ENCODE measurements at places on chromosomes 7 and 10. TPM values are rescaled to one million over a fixed set of nuclear protein-coding genes. Genes with fewer than 3 reads are reported as not detected.

Gene FRMPD2
- 0.45 TPM for polyA plus RNA-seq

Gene AKR1C3
- polyA plus RNA-seq: 532 TPM

Gene PTPRE
- polyA plus RNA-seq: 0.01 TPM

Gene EIF5AL1
- polyA plus RNA-seq: 0.50 TPM

Gene PPP3CB
- polyA plus RNA-seq: 11.4 TPM

Gene FRAT1
- 1.7 TPM for polyA plus RNA-seq

Gene DDX21
- polyA plus RNA-seq: 52.5 TPM

Gene MUC3A
- 0.01 TPM for polyA plus RNA-seq

Gene CYP3A7
- 5.7 TPM for polyA plus RNA-seq

Gene ZNF503
- 4.0 TPM for polyA plus RNA-seq

Gene ABCA13
- polyA plus RNA-seq: not detected

Gene SOSTDC1
- not detected for polyA plus RNA-seq

Gene NUPR2
- not detected for polyA plus RNA-seq

Gene BET1
- 33.7 TPM for polyA plus RNA-seq

Gene IGF2BP3
- polyA plus RNA-seq: 39.5 TPM

Gene GRID2IP
- polyA plus RNA-seq: not detected

Gene BAG3
- polyA plus RNA-seq: 2.9 TPM

Gene RBP4
- polyA plus RNA-seq: 931 TPM

Gene TEX47
- not detected for polyA plus RNA-seq

Gene ALKBH4
- 2.6 TPM for polyA plus RNA-seq

Gene ELMO1
- polyA plus RNA-seq: 0.17 TPM

Gene RGR
- polyA plus RNA-seq: 0.68 TPM

Gene UNCX
- not detected for polyA plus RNA-seq

Gene FANK1
- 0.08 TPM for polyA plus RNA-seq

Gene POLR2J2
- 2.7 TPM for polyA plus RNA-seq

Gene LZTS2
- 43.6 TPM for polyA plus RNA-seq

Gene OR2A12
- polyA plus RNA-seq: 0.18 TPM

Gene HOXA4
- polyA plus RNA-seq: 4.3 TPM

Gene INHBA
- polyA plus RNA-seq: not detected

Data from HepG2 (cell line).